ENCODE measurements at places on chromosomes 16 and 17.

- no peak for DNase-seq
These were observed 22.2 kb upstream of the C17orf107 start for GRCh38 chr17:4877089-4877488.

GRCh38 chr16:82384949-82385348, 214.9 kb upstream of the MPHOSPH6 start:
- no peak for DNase-seq

GRCh38 chr16:85947230-85948137, 48.5 kb downstream of the IRF8 start:
- DNase-seq, result no peak

DNA sequence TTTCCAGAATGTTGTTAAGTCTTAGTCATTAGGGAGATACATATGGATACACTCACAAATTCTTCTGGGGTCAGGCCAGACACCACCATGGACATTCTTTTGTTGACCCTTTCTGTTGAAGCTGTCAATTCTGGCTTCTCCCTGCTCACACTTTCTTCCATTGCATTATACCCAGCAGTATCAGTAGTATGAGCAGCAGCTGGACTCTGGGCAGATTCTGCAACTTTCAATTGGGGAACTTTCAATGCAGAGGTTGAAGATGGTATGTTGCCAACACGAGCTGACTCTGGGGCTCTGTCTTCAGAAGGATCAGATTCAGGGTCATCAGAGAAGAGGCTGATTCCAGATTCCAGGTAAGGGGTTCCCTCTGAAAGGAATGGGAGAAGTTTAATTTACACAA, 45.8 kb downstream of the RND2 start:
- DNase-seq, result no peak

DNA sequence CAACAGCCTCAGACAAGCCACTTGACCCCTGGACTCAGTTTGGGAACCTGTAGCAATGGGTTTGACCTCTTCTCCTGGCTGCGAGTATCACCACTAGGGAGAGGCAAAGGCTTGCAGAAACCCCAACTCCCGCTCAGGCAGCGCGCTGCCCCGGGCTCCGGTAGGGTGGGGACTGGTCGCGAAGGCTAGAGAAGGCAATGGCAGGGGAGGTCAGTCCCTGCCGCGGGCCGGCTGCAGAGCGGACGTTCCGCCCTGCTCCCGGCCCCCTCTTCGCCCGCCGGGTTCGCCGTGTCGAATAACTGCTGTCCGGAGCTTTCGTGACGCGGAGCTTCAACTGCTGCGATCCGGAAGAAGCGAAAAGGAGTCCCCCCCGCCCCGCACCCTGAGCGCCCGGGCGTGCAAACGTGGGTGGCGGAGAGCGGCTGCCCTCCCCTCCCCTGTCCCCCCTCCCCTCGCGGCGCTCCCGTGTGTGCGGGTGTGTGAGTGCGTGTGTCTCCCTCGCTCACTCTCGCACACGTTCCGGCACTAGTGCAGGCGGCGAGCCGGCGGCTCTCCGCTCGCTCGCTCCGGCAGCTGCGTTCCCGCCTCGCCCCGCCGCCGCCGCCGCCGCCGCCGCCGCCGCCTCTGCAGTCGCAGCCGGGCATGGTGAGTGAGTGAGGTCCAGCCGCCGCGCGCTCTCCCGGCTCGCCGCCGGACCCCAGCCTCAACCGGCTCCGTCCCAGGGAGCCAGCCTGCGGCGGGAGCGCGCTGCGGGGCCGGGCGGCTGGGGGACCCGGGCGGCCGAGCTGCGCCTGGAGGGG, 772 bp upstream of the SHISA6 start:
- no peak for DNase-seq

- no peak for DNase-seq
These were observed 101.3 kb upstream of the TNRC6C start for GRCh38 chr17:77857306-77857555.

DNA sequence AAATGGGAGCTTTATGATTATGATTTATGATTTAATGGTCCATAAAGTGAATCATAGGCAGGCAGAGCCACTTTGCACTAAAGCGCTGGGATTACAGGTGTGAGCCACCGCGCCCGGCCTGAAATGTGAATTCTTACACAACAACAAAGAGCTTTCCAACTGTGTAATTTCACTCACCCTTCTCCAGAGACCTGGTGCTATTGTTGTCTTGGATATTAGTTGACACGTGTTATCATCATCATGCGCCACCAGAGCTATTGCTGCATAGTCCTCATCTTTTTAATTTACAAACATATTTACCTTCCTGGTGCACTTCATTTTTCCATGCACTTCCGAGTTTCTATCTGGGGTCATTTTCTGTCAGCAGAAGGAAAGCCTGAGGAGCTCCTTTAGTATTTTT, 4.8 kb upstream of the UTS2R start:
- DNase-seq, result no peak

GRCh38 chr17:82985973-82986372, 93.4 kb upstream of the METRNL start:
- DNase-seq, result no peak

- DNase-seq, result no peak
These were observed 19.8 kb downstream of the CYB561 start for GRCh38 chr17:63426041-63426916.

DNA sequence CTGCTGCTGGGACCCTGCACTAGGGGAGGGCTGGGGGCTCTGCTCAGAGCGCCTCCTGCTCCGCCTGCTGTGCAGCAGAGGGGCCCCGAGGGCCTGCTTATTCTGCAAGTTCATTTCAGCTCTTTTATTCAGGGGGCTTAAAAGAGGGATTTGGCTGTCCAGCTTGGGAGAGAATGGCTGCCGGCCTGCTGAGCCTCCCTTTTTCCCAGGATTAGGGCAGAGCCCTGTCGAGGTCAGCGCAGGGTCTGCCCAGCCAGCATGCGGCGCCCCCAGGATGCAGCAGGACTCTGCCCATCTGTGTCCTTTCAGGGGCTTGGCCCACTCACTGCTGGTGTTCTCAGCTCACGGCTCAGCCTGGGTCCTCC, 1.1 kb downstream of the SMIM5 start:
- DNase-seq, result no peak

- no peak for DNase-seq
These were observed 42.8 kb downstream of the MEAK7 start for GRCh38 chr16:84461413-84462295.
